Activated T-helper 1 cell treated with anti-CD3 and anti-CD28 coated beads, Interleukin-12 subunit alpha, Interleukin-12 subunit beta, Interleukin-2, Interleukin-4 antibody, amounts not matched to agents 30 ng/mL and 10 ng/mL and 1 ng/mL, durations not matched to agents 14 hours and 24 hours and 36 hours (primary cell): ENCODE measurements at places on chromosomes 4 and X.

GRCh38 chr4:174152717-174153466 lies 130.6 kb downstream of the FBXO8 start:
- H3K4me1 ChIP-seq = no peaks in the 10 kb centered on the region
- no peak for DNase-seq
- peaks cover 4% of the 10 kb centered on the region for H3K27me3 ChIP-seq
- H3K27ac ChIP-seq = no peak overlapping the region
- H3K4me3 ChIP-seq = no peak overlapping the region

- H3K36me3 ChIP-seq = peaks cover 22% of the 10 kb centered on the region
- H3K4me1 ChIP-seq = peaks cover 4% of the 10 kb centered on the region
- no peak for DNase-seq
- no peak overlapping the region for H3K4me3 ChIP-seq
Observed at GRCh38 chr4:38016698-38017097, 56.5 kb downstream of the PTTG2 start.

GRCh38 chr4:83993774-83994173 lies 457.9 kb downstream of the GPAT3 start:
- no peak for DNase-seq
- no peaks in the 10 kb centered on the region for H3K4me1 ChIP-seq
- H3K27ac ChIP-seq = no peak overlapping the region
- H3K27me3 ChIP-seq = peaks cover 4% of the 10 kb centered on the region
- no peaks in the 10 kb centered on the region for H3K36me3 ChIP-seq

DNA sequence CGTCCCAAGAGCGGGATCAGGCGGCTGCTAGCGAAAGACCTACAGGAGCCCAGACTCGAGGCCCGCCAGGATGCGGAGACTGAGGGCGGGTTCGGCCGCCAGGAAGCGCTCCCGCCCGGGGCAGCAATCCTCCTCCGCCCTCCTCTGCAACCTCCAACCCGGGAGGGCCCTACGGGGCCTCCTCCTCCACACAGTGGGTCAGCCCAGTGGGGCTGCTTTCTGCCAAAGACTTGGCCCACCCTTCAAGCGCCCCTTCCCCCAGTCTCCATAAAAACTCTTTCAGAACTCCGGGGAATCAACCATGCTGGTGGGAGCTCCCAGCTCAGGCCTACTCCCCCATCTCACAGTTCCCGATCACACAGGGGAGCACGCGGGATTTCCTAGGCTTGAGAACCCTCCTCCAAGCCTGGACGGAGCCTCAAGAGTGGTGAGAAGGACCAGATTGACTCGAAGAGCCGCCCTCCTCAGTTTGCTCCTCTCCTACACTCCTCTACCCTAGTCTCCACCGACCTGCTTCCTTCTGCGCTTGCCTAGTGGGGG lies 77.5 kb downstream of the RLIM start:
- H3K27ac ChIP-seq = peak overlapping the region; percentile 67
- H3K4me1 ChIP-seq = peaks cover 37% of the 10 kb centered on the region
- no peaks in the 10 kb centered on the region for H3K36me3 ChIP-seq
- H3K4me3 ChIP-seq = peak overlapping the region; percentile 77
- DNase-seq = no peak

DNA sequence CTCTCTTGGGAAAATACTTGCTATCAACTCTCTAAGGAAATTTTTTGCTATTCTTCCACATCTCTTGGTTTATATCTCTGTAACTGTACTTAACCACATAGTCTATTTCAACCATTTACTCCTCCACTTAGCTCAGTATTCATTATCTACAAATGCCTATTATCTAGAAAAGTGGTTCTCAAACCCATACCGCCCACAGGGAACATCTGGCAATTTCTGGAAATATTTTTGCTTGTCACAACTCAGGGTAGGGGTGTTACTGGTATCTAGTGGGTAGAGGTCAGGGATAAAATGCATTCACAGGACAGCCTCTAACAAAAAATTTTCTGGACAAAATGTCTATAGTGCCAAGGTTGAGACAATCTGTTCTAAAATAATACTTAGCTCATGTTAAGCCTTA lies 14.4 kb downstream of the ATRX start:
- no peaks in the 10 kb centered on the region for H3K27me3 ChIP-seq
- no peak for DNase-seq
- peaks cover 10% of the 10 kb centered on the region for H3K36me3 ChIP-seq
- H3K27ac ChIP-seq = no peak overlapping the region

- H3K4me3 ChIP-seq = no peak overlapping the region
- no peak for DNase-seq
- H3K4me1 ChIP-seq = no peaks in the 10 kb centered on the region
- no peaks in the 10 kb centered on the region for H3K36me3 ChIP-seq
- peaks cover 4% of the 10 kb centered on the region for H3K27me3 ChIP-seq
- no peak overlapping the region for H3K27ac ChIP-seq
Observed at GRCh38 chr4:142960126-142960525, 114.0 kb upstream of the INPP4B start.

- no peak overlapping the region for H3K27ac ChIP-seq
- H3K4me3 ChIP-seq = peak overlapping the region; percentile 83
Observed at GRCh38 chrX:104113222-104113965, 1.1 kb downstream of the ZCCHC18 start.

DNA sequence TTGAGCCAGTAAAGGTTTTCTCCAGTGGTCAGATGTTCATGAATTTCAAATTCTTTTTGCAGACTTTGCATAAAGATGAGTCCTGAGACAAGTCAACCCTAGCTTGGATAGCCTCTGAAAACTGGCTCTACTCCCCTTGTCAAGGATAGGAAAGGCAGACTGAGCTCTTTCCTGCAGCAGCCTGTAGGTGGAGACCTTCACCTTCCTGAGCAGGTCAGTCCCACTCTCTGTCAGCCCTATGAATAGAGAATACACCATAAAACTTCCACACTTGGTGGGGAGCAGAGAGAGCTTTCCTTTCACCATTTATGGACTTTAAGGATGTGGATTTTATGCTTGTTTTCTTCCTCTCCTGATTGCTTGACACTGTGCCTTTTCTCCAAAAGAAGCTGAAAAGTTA lies 41.9 kb downstream of the PCDH19 start:
- no peaks in the 10 kb centered on the region for H3K36me3 ChIP-seq
- no peak overlapping the region for H3K27ac ChIP-seq
- H3K4me1 ChIP-seq = no peaks in the 10 kb centered on the region
- peaks cover 1% of the 10 kb centered on the region for H3K27me3 ChIP-seq
- H3K4me3 ChIP-seq = no peak overlapping the region

GRCh38 chrX:45712067-45712466 lies 511.4 kb upstream of the DIPK2B start:
- no peak overlapping the region for H3K27ac ChIP-seq
- H3K36me3 ChIP-seq = peaks cover 1% of the 10 kb centered on the region
- peaks cover 59% of the 10 kb centered on the region for H3K4me1 ChIP-seq
- H3K27me3 ChIP-seq = no peaks in the 10 kb centered on the region

GRCh38 chr4:1375051-1375721 lies 28.2 kb downstream of the UVSSA start:
- H3K27ac ChIP-seq = no peak overlapping the region
- no peaks in the 10 kb centered on the region for H3K4me1 ChIP-seq
- H3K36me3 ChIP-seq = peaks cover 2% of the 10 kb centered on the region
- no peaks in the 10 kb centered on the region for H3K27me3 ChIP-seq
- no peak overlapping the region for H3K4me3 ChIP-seq

DNA sequence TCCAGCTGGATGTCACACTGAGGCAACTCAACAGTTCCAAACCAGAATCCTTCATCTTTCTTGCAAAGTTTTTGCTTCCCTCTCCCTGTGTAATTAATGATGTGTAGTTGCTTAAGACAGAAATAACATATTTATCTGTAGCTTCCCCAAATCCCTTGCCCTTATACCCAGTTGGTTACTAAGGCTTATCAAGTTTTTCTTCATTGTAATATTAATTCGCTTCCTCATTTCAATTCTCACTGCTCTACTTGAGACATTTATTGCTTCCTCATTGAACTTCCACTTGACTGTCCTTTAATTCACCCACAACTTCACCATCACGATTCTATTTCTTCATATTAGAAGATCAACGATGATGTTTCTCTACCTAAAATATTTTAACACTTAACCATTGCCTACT lies 386.6 kb upstream of the CPEB2 start:
- no peak overlapping the region for H3K27ac ChIP-seq
- H3K4me3 ChIP-seq = no peak overlapping the region
- H3K36me3 ChIP-seq = no peaks in the 10 kb centered on the region
- H3K27me3 ChIP-seq = no peaks in the 10 kb centered on the region

DNA sequence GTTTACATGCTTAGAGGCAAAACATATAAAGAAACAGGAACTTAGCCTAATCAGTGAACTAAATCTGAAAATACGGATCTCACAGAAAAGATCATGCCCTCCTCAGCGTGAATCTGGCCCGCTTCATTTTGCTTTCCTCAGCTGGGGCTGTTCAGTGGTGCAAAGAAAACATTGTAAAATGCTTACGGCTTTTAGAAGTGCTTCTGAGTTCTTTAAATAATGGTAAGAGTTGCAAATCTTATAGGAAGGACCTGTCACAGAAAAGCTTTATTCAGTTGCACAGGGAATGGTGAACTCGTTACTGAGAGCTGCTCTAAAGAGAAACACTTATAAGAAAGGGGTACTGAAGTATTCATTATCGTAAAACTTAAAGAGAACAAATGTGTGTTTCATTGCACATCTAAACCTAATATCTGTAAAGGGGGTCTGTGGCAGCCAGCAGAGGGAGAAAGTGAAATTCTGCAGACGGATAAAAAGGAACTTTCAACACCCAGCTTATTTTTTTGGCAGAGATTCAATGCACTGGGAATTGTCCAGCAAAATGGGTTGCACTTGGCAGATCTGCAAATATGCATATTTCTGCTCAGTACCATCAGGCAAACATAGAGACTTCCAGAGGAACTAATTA lies 139.2 kb upstream of the ANK2 start:
- H3K27ac ChIP-seq = no peak overlapping the region
- H3K36me3 ChIP-seq = no peaks in the 10 kb centered on the region
- H3K27me3 ChIP-seq = peaks cover 11% of the 10 kb centered on the region

- H3K36me3 ChIP-seq = no peaks in the 10 kb centered on the region
- no peak overlapping the region for H3K4me3 ChIP-seq
- DNase-seq = no peak
- H3K4me1 ChIP-seq = no peaks in the 10 kb centered on the region
Observed at GRCh38 chrX:104318330-104319009, 63.7 kb upstream of the ESX1 start.

- H3K27me3 ChIP-seq = no peaks in the 10 kb centered on the region
- H3K36me3 ChIP-seq = no peaks in the 10 kb centered on the region
- H3K27ac ChIP-seq = no peak overlapping the region
- no peaks in the 10 kb centered on the region for H3K4me1 ChIP-seq
- no peak for DNase-seq
Observed at GRCh38 chrX:42837101-42837726, 59.3 kb upstream of the PPP1R2C start.

GRCh38 chr4:78057600-78058550 lies 752 bp downstream of the FRAS1 start:
- H3K27ac ChIP-seq = peak overlapping the region; percentile 81
- peaks cover 3% of the 10 kb centered on the region for H3K36me3 ChIP-seq
- H3K4me1 ChIP-seq = peaks cover 30% of the 10 kb centered on the region
- peaks cover 69% of the 10 kb centered on the region for H3K27me3 ChIP-seq
- H3K4me3 ChIP-seq = peak overlapping the region; percentile 82
- no peak for DNase-seq

GRCh38 chr4:8648816-8649630 lies 56.5 kb downstream of the CPZ start:
- H3K4me3 ChIP-seq = no peak overlapping the region
- no peak overlapping the region for H3K27ac ChIP-seq
- DNase-seq = no peak
- H3K36me3 ChIP-seq = no peaks in the 10 kb centered on the region

DNA sequence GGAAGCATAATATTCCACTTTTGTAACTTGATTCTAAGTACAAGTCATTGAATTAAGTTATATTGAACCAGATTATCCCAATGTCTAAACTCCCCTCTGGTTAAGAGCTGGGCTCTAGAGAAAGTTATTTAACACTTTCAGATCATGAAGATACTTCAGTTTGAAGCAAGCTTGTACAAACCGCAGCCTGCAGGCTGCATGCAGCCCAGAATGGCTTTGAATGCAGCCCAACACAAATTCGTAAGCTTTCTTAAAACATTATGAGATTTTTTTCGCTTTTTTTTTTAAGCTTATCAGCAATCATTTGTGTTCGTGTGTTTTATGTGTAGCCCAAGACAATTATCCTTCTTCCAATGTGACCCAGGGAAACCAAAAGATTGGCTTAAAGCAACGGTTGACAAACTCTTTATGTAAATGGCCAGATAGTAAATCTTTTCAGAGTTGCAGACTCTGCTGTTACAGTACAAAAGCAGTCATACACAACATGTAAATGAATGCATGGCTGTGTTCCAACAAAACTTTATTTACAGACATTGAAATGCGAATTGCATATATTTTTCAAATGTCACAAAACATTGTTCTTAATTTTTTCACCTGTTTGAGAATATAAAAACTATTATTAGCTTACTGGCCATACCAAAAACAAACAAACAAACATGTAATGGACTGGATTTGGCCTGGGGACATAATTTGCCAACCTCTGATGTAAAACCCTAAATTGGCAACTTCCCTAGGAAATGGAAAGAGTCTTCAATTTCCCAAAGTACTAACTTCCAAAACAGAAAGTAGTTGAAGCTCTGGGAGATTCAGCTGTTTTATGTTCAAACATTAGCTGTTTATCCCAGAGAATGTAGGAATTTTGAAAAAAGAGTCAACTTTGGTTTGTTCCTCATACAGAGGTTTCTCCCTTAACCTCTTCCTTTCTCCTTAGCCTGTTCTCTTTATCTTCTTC lies 201.1 kb upstream of the MBNL3 start:
- H3K27me3 ChIP-seq = peaks cover 9% of the 10 kb centered on the region
- H3K4me1 ChIP-seq = no peaks in the 10 kb centered on the region
- no peak overlapping the region for H3K4me3 ChIP-seq
- no peak overlapping the region for H3K27ac ChIP-seq
- DNase-seq = no peak
- no peaks in the 10 kb centered on the region for H3K36me3 ChIP-seq

DNA sequence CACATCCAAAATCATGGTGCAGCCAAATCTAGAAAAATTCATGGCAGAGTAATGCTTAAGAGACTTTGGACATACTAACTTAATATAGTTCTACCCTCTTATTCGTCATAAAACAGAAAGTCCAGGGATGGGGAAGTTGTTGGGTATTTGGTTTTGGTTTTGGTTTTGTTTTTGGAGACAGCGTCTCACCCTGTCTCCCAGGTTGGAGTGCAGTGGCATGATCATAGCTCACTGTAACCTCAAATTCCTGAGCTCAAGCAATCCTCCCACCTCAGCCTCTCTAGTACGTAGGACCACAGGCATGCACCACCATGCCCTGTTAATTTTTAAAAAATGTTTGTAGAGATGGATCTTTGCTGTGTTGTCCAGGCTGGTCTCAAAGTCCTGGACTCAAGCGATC lies 271.8 kb upstream of the TENM3 start:
- H3K36me3 ChIP-seq = no peaks in the 10 kb centered on the region
- DNase-seq = no peak
- peak overlapping the region; percentile 40 for H3K4me3 ChIP-seq
- H3K4me1 ChIP-seq = no peaks in the 10 kb centered on the region
- H3K27ac ChIP-seq = no peak overlapping the region

- H3K27me3 ChIP-seq = no peaks in the 10 kb centered on the region
- H3K36me3 ChIP-seq = no peaks in the 10 kb centered on the region
- H3K27ac ChIP-seq = no peak overlapping the region
- DNase-seq = no peak
Observed at GRCh38 chr4:13348216-13348615, 135.9 kb downstream of the RAB28 start.

GRCh38 chrX:113675278-113675677 lies 834.6 kb upstream of the AMOT start:
- no peaks in the 10 kb centered on the region for H3K27me3 ChIP-seq
- H3K36me3 ChIP-seq = no peaks in the 10 kb centered on the region
- no peak for DNase-seq
- no peak overlapping the region for H3K27ac ChIP-seq
- no peak overlapping the region for H3K4me3 ChIP-seq
